ENCODE measurements at places on chromosomes 1 and 21. TPM values are rescaled to one million over a fixed set of nuclear protein-coding genes. Genes with fewer than 3 reads are reported as not detected.
A peak's percentile ranks its signal among the peaks of the same experiment; 100 is the strongest.

DNA sequence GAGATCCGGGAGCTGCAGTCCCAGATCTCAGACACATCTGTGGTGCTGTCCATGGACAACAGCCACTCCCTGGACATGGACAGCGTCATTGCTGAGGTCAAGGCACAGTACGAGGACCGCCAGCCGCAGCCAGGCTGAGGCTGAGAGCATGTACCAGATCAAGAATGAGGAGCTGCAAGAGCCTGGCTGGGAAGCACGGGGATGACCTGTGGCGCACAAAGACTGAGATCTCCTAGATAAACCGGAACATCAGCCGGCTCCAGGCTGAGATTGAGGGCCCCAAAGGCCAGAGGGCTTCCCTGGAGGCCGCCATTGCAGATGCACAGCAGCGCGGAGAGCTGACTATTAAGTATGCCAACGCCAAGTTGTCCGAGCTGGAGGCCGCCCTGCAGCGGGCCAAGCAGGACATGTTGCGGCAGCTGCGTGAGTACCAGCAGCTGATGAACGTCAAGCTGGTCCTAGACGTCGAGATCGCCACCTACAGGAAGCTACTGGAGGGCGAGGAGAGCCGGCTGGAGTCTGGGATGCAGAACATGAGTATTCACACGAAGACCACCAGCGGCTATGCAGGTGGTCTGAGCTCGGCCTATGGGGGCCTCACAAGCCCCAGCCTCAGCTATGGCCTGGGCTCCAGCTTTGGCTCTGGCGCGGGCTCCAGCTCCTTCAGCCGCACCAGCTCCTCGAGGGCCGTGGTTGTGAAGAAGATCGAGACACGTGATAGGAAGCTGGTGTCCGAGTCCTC lies 25.5 kb downstream of the ETV3L start:
- peak; percentile 51 for DNase-seq

DNA sequence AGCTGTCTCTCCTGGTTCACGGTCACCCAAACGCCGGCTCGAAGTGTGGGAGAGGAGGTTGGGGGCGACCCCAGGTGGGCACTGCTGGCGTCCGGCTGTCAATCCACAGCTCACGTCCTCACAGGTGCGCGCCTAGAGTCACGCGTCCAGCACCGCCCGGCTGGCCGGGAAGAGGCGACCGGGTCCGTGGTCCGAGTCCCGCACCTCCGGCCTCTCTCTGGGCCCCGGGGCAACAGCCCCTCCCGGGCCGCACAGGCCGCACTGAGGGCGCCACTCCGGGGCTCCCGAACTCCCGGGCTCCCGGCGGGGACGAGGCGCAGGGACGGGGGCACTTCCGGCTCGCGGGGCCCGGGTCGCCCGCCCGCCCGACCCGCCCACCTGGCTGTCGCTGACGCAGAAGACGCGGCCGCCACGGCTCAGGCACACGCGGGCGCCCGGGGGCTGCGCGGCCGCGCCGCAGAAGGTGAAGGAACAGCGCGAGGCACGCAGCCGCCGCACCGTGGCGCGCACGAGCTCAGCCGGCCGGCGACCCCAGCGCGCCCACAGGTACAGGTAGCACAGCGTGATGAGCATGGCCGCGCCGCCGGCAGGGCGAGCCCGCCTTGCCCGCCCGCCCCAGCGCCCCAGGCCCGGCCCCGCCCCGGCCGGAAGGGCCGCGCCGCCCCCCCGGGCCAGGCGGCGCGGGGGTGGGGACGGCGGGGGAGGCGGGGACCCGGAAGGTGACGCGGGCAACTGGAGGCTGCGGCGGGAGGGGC lies at the start of gene HLCS:
TSS of gene HLCS (minus strand) at position 604 of the 755 bp plus-strand sequence. CDS start at position 573, 31 bp downstream.
- peak; percentile 70 for DNase-seq

UBE2U gene
- total RNA-seq, result not detected

GCSAML gene
- total RNA-seq, result 0.42 TPM

GRCh38 chr1:237568955-237569354 lies 321.8 kb downstream of the ZP4 start:
- peak; percentile 9 for DNase-seq

SLC30A10 gene
- total RNA-seq, result not detected

GRCh38 chr1:214602764-214603657 lies at the start of gene CENPF:
TSS of gene CENPF (plus strand) at chr1:214603195. CDS start at chr1:214613755, 10,560 bp downstream.
- DNase-seq, result peak; percentile 99

- no peak for DNase-seq
These were observed 33.3 kb downstream of the MAEL start for GRCh38 chr1:167022384-167022783.

DNA sequence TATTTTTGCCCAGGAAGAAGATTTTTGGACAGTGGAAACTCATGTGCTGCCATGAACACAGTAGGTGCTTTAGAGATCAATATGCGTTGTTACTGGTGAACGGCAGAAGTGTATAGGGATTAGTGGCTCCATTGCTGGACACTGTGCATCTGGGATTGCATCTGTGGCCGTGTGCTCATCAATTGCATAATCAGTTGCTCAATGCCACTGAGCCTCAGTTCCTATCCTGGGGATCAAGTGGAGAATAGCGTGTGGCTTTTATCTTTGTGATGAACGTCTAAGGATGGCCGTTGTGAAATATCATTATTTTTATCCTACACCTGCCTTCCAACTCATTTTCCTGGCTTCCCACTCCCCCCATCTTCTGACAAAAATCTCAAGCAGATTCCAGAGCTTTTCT lies 5.4 kb downstream of the TNN start:
- DNase-seq, result no peak

DNA sequence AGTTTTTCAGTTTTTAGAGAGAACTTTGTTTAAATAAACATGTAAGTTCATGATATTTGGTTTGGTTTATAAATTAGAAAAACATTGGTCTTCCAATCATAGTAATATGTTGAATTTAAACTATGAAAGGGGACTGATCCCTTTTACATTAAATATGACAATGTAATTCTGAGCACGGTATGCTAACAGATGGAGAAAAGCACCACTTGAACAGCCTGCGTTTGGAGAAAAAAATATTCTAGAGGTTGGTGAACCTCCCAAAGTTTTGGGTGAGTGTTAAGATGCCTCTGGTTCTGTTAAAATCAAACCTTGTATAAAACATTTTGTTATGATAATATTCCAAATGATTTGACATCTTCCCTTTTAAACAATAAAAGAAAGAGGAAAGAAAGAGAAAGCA lies 123.9 kb downstream of the SDCCAG8 start:
- DNase-seq, result no peak

DNA sequence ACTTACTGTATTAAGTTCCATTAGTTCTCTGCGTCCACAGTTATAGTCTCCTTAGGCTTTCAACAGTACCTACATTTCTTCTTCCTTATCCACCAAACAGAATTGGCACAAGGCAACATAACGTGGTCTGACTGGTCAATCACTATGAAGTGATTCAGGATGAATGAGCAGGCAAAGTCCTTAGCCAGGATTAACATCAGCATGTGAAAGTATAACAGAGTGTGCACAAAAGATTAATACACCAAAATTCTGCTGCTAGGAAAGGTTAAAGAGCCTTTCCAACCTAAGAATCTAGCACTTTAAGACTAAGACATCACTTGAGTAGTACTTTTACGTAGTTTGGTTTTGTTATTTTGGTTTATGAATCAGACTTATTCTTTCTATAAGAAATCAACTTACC lies 15.8 kb downstream of the DEPDC1 start:
- DNase-seq, result no peak

PGLYRP3 gene
- total RNA-seq, result not detected

DNA sequence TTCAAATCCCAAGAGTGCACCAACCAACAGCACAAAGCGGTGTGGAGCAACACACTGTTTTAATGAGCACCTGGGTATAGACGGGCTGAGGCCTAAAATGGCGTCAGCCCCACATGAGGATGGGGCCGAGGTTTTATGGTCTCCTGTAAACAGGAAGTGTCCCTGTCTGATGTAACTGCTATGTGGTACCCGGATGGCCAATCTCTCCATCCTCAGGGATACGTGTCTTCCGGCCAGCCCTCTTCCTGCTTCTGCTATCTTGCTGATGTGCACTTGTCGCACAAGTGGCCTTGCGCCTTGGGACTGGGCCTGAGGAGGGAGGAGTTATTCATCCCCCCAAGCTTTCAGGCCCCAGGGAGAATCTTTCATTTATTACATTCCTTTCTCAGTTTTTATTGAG lies 73.5 kb downstream of the CNST start:
- DNase-seq, result no peak

SUSD4 gene
- total RNA-seq, result 2.2 TPM

- no peak for DNase-seq
These were observed 105.6 kb downstream of the MIS18A start for GRCh38 chr21:32173121-32173724.

DNA sequence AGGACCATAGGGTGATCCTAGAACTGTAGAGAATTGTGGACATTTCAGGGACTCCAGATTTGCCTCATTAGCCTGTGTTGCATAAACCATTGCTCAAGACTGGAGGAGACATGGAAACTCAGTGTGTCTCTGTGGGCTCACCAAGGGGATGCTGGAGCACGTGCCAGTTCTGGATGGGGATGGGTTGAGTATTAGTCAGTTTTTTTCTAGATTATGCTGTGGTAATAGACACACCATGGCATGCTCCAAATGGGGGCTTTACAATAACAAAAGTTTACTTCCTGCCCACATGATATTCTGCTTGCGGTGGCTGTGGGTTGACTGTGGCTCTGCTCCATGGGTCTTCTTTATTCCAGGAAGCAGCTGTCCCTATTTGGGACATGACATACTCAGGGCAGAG lies 125.4 kb downstream of the FOXD2 start:
- peak; percentile 26 for DNase-seq

DNA sequence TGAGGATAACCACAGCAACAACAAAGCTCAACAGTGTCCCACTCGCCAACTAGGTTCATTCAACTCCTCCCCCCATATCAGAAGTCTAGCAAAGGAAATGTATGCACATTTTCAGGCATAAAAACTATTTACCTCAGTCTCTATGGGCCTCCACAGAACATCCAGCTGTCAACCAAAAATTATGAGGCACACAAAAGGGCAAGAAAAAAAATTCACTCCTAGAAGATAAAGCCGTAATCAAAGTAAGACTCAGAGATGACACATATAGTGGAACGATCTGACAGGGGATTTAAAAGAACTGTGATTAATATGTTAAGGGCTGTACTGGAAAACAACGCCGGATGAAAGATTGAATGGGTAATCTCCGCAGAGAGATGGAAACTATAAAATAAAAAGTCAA lies 158.7 kb downstream of the NTPCR start:
- peak; percentile 26 for DNase-seq

DNA sequence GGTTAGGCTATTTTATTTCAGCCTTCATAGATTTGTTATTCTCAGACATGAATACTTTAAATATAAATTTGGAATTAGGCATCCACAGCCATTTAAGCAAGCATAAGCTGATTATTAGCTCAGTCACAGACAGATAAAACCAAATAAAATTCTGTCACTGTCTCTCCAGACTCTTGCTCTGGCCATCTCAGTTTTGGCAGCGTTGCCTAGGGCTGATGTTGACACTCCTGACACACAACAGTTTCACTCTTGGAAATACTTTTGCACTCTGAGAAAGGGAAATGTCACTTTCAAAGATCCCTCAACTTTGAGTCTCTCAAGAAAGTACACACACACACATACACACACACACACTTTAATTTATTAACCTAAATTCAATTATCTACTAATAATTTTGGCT lies 372.7 kb downstream of the BRINP3 start:
- no peak for DNase-seq

GRCh38 chr1:184296466-184297243 lies 90.2 kb upstream of the C1orf21 start:
- DNase-seq, result peak; percentile 81

GRCh38 chr1:53862507-53862906 lies 24.4 kb upstream of the NDC1 start:
- no peak for DNase-seq

GRCh38 chr1:157988002-157988401 lies 5.4 kb upstream of the KIRREL1 start:
- DNase-seq, result no peak

GRCh38 chr1:112696578-112697314 lies 10.2 kb downstream of the RHOC start:
- DNase-seq, result no peak

AIRE gene
- not detected for total RNA-seq

DNA sequence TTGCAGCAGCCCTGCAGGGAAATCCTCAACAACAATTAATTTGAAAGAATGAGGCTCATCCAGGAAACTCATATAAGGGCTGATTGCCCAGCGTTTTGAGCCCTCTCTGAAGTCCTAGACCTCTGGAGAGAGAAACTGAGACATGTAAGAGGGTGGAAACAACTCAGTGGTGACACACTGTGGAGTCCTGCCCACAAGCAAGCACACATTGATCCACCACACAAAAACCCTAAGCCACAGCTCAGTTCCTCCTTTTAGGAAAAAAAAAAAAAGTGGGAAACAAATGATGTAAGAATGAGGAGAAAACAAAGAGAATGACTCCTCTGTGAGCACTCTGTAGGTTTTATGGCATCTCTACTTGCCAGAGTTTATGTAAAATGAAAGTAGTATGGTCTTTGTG lies 22.9 kb upstream of the PLA2G5 start:
- no peak for DNase-seq

GRCh38 chr1:4655674-4656532 lies 1.5 kb downstream of the AJAP1 start:
- DNase-seq, result peak; percentile 49

DNA sequence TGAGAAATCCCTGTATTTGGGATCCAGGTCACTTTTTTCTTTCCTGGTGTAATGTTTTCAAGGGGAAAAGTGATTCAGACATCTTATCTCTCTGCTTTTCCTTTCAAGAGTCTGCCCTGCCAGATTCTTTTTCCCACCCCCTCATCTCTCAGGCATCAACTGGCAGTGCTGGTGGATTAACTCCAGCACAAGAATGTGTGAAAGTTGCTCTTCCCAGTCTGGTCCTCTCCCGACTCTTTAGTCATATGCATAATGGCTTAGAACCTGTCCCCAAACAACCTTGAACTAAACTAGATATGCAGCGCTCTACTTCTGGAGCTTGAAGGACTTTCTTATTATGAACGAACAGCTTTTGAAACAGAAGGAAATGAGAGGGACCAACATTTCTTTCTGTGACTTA lies 88.5 kb downstream of the SLC44A5 start:
- peak; percentile 12 for DNase-seq

KHDC4 gene
- 24.1 TPM for total RNA-seq

DNA sequence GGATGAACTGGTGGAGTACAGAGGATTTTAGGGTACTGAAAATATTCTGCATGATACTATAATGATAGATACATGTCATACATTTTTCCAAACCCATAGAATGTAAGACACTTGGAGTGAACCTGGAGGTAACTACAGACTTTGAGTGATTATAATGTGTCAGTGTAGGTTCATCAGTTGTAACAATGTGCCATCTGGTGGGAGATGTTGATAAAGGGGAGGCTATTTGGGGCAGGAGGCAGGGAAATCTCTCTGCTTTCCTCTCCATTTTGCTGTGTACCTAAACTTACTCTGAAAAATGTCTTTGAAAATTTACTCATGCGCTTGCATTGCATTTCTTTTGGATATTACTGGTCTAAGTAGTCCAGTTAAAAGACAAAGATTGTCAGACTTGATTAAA lies 35.2 kb downstream of the PTBP2 start:
- peak; percentile 11 for DNase-seq

NPL gene
- 0.86 TPM for total RNA-seq

TMOD4 gene
- total RNA-seq, result not detected
